Urinary bladder (tissue), 4 donors: ENCODE measurements at places on chromosomes 2 and 18. TPM values are rescaled to one million over a fixed set of nuclear protein-coding genes. Genes with fewer than 3 reads are reported as not detected.

Gene MAL
- 3.6 TPM for total RNA-seq

Gene FARP2
- 51.7 TPM for total RNA-seq

Gene NPAS2
- 11.8 TPM for total RNA-seq

Gene APLF
- total RNA-seq = 15.9 TPM

Gene MYO7B
- total RNA-seq = 0.11 TPM

Gene MARCO
- 0.42 TPM for total RNA-seq

Gene RNPEPL1
- total RNA-seq = 14.5 TPM

Gene GNLY
- not detected for total RNA-seq

Gene C2orf69
- total RNA-seq = 17.0 TPM

Gene NPHP1
- 10.8 TPM for total RNA-seq

Gene IL36A
- not detected for total RNA-seq

Gene KCNF1
- total RNA-seq = 0.32 TPM

Gene STARD6
- total RNA-seq = 0.53 TPM

Gene SH2D6
- total RNA-seq = not detected

Gene UGT1A3
- 1.2 TPM for total RNA-seq

Gene NT5DC4
- not detected for total RNA-seq

Gene LRRTM1
- total RNA-seq = 0.63 TPM

Gene DLGAP1
- total RNA-seq = 7.5 TPM

Gene PLB1
- total RNA-seq = 5.0 TPM

Gene RUFY4
- total RNA-seq = not detected

Gene MOCOS
- total RNA-seq = 0.95 TPM

Gene VWC2L
- not detected for total RNA-seq

Gene NBAS
- total RNA-seq = 118 TPM

Gene TMEM37
- total RNA-seq = 1.1 TPM

Gene GALNT3
- total RNA-seq = 14.0 TPM

Gene OR6B3
- not detected for total RNA-seq

Gene TUBA4B
- total RNA-seq = not detected

Gene UGT1A4
- 1.1 TPM for total RNA-seq

Gene KRTCAP3
- total RNA-seq = 2.5 TPM

Gene IMPACT
- total RNA-seq = 42.6 TPM

Gene FAM98A
- 54.1 TPM for total RNA-seq

Gene IL36RN
- 0.26 TPM for total RNA-seq

Gene ZNF396
- total RNA-seq = 4.0 TPM
